ENCODE measurements at places on chromosomes 6 and 20.

DNA sequence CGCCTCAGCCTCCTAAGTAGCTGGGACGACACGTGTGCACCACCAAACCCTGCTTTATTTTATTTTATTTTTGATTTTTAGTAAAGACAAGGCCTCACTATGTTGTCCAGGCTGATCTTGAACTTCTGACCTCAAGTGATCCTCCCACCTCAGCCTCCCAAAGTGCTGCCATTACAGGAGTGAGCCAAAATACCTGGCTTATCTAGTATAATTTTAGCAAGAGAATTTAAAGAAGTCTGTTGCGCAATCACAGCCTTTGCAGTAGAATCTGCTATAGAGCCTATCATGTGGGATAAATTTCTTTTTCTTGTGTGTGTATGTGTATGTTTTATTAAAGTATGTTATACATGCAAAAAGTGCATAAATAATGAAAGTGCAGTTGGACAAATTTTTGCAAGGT is 92.1 kb upstream of the ANKEF1 start:
- DNase-seq: no peak

DNA sequence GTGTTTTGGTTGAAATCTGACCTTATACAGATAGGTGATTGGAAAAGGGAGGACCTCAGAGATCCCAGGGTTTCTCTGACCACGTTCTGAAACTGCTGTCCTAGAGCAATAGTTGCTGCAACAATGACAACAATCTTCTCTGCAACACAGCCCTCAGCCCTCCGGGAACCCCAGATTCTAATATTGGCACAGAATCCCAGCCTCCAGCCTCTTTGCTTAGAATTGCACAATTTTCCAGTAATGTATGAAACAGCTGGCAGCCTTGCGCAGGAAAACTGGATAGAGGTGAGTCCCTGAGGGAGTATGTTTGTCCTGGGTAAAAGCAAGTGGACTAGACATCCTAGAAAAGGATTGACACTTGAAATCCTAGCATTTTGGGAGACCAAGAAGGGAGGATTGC is 30.4 kb upstream of the PNRC1 start:
- peak; percentile 27 for DNase-seq

- DNase-seq: no peak
Observed at GRCh38 chr6:140736231-140736630, 1361.8 kb upstream of the CITED2 start.

- DNase-seq: no peak
Observed at GRCh38 chr6:139539852-139540251, 165.4 kb upstream of the CITED2 start.

GRCh38 chr20:2385496-2385895 is 4.8 kb downstream of the TGM6 start:
- DNase-seq: no peak

DNA sequence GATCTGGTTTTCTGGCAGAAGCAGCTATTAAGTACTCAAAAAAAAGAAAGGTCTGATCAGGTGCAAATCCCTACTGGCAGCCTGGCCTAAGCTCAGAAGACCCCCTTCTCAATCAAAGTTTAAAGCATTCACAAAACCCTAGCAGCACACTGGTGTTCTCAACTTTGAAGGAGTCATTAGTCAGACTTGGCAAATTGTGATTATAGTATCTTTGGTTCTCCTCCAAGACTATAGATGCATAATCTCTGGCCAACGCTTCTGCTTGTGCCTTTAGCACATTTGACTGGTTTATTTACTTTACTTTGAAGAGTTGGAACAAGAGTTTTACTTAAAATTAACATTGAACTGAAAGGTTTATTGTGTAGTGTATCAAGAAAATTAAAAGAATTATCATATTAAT is 248.9 kb downstream of the PTPRK start:
- DNase-seq: no peak

- no peak for DNase-seq
Observed at GRCh38 chr6:47407300-47408281, 70.0 kb upstream of the CD2AP start.

- no peak for DNase-seq
Observed at GRCh38 chr20:1420066-1420465, 27.2 kb upstream of the FKBP1A start.

DNA sequence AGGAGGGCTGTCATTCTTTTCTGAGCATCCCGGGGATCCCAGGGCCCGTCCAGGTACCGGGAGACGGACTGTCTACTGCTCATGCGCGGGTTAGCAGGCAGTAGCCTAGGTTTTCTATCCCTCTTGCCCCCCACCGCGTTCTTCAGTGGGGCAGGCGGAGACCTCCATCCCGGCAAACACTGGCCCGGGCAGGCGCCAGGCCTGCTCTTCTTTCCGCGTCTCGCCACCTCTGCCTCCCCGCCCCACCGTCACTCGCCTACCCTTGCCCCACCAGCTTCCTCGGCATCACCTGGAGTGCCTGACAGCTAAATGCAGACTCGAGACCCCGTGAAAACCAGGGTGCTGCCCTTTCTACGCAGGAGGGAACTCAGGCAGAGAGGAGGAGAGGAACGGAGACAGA is 1937.7 kb upstream of the DEFB115 start:
- DNase-seq: no peak

DNA sequence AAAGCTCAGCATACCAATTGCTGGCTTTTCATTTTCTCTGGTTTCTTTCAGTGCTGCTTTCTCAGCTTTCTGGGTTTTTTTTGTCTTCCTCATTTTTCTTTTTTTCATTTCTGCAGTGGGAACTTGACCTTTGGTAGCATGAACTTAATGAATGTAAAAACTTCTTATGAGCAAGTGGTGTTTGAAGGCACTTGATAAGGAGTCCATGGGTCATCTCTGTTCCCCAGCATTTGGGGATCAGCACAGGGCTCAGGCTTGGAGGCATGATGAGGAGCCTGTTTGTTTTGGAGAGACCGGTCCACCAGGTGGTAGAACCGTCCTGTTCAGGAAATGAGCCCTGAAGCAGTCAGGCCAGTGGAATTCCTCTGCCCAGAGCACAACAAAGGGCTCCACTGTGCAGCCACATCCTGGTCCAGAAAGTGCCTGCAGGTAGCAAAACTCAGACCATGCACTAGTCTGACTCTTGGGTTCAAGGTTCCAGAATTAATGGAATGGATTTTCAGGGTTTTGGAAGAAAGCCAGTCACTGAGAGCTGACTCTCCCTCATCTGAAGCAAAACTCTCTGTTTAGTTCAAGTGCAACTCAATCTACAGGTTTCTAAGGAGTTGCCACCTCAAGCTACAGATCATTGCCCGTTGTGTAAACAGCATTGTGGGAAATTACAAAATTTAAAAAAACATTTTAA is 52.3 kb upstream of the ADGRF1 start:
- DNase-seq: no peak

GRCh38 chr6:161480421-161481155 is 206.7 kb upstream of the AGPAT4 start:
- no peak for DNase-seq

- DNase-seq: peak; percentile 51
Observed at GRCh38 chr20:9616833-9617461, 102.6 kb downstream of the LAMP5 start.

DNA sequence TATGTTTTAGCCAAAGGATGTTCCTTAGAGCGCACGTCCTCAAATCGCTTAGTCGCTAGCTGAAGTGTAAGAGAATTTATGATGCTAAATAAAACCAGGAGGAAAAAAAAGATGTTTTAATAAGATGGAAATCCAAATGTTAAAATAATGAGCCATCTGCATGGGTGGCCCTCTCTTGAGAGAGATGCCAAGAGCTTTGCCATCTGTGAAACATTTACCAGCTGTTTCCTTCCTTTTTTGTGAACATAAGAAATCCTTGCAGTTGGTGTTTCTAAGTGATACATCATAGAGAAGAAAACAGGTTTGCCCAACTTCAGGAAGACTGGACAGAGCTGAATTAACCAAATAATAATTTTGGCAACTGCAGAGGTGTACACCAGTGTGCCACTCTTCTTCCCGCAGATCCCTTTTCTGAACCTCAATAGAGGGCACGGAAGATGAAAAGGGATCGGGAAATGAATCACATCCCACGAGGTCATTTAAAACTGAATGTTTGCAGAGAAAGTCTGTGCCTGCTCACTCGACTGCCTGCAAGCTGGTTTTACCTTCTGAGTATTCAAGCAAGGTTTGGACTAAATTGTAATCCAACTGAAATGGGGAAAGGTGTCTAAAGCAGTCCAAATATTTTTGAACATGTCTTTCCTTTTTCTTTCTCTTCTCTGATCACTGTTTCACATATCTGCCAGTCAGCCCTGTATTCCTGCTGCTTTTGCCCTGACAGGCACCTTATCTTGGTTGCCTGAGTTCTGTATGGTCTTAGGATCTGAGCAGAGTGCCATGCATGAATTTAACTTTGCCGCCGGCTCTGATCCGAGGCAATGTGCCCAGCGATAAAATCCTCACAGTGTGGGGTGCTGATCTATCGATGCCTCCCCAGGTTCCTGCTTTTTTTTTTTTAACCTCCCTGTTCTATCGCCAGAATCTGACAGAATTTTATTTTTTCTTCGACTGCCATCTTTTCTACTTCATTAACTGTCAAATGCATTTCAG is 35.5 kb upstream of the TSHZ2 start:
- no peak for DNase-seq

DNA sequence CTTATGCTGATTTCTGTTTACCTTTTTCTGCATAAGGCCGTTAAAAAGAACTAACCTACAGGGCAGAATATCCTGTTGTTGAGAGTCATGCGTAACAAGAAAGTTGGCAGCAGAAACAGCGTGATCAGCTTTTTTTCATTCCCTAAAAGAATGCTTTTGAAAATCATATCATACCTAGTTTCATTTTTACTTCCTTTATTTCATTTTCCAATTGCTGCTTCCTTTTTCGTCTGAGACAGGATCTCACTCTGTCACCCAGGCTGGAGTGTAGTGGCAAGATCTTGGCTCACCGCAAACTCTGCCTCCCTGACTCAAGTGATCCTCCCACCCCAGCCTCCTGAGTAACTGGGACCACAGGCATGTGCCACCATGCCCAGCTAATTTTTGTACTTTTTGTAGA is 4.1 kb downstream of the CALHM6 start:
- DNase-seq: no peak

GRCh38 chr6:129672341-129672682 is 37.7 kb downstream of the ARHGAP18 start:
- no peak for DNase-seq

DNA sequence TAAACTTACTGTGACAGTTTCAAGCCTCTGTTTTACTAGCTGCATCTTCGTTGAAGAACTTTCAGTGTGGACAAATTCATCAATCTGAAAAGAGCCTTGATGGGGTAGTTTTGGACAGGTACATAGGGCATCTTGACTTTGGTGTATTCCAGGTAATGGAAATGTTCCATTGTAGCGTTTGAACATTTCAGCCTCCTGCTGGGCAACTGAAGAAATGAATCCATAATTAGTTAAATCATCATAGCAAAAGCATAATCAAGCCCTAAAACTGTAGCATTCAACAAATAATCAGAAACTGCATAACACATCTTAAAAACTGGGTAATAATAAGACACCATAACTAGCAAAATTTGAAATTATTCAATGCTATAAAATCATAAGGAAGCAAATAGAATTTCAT is 86.2 kb downstream of the AHI1 start:
- no peak for DNase-seq

DNA sequence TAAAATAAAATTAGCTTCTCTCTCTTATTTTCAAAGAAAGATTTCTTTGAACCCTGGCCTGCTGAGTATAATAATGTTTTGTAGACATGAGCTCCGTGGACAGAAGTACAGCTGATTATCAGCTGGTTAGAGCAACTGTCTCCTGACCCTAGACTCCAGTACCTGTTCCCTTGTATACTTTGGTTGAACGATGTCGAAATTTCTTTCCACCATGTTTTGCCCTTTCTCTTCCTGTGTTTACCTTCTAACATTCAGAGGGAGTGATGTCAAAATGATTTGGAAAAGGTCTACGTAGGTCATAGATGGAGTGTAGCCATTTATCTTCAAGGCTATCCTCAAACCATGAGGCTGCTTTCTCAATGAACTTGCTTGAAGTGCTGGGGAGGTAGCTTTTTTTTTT is 16.8 kb upstream of the ADTRP start:
- DNase-seq: no peak

DNA sequence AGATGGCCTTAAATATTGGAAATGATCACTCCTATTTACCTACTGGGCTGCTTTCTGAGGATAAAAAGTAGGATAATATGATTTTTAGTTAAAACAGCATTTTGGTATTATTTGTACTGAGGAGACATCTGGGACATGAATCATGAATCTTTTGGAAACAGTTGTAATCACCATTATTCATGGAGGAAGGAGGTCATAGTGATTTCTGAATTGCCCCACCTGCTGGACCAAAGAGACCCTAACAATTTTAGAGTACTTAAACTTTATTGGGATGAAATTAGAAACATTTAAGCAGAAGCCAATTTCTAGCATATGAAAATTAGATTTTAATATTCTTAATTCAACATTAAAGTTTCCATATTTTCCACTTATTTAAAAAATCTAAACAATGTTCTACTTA is 108.4 kb upstream of the SIM1 start:
- DNase-seq: no peak

DNA sequence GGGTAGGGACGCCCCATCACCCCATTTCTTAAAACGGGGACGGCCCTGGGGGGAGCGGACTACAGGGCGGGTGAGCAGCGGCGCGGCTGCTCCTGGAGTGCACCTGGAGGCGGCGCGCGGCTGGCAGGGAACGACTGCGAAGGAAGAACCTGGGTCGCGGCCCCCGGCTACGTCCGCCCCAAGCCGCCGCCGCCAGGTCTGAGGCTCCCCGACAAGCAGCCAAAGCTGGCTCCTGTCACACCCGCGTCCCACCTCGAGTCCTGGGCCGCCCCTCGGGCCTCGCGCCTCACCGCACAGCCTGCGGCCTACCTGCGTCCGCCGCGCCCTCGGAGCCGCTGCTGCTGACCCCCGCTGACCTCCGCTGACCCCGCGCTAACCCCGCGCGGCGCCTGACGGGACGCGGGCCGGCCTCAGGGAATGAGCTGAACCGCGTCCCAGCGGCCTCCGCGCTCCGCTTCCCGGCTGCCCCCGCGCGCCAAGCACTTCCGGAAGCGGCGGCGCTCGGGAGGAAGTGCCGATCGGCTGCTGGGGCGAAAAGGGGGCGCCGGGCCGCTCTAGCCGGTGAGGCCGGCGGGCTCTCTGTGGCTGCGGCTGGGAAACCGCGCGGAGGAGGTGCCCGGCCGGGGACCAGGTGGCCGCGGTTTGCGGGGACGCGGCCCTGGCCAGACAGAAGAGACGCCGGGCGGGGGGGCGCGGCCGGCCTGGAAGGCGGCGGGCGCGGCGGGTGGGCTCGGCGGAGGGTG is at the start of the genes ARFRP1 and ZGPAT:
ARFRP1 (minus strand) TSS at position 419 of the 743 bp plus-strand sequence. CDS start 885 bp downstream, outside the sequence.
ZGPAT (plus strand) TSS at position 482 of the 743 bp plus-strand sequence. CDS start 542 bp downstream, outside the sequence.
- DNase-seq: peak; percentile 89

GRCh38 chr20:50903353-50904051 is 27.7 kb downstream of the ADNP start:
- no peak for DNase-seq

DNA sequence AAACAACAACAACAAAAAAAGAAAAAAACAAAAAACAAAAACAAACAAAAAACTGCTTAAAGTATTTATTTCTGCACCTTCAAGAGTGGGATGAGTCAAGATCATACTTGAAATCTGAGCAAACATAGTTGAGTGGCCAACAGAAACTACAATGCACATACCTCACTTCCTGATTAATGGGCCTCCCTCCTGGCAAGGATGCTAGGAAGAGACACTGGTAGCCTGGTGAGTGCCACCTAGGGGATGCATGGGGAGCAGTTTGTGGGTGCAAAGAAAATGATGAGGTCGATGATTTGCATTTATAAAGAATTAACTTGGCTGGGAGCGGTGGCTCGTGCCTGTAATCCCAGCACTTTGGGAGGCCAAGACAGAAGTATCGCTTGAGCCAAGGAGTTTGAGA is 808.1 kb downstream of the MAFB start:
- DNase-seq: peak; percentile 7
